ENCODE measurements at places on chromosomes 7 and 10. TPM values are rescaled to one million over a fixed set of nuclear protein-coding genes. Genes with fewer than 3 reads are reported as not detected.

Gene HOXA4
- 0.19 TPM for total RNA-seq

Gene BET1
- total RNA-seq, result 24.6 TPM

Gene PTPRN2
- total RNA-seq, result 33.5 TPM

Gene GIMAP2
- total RNA-seq, result 1.7 TPM

Gene MRLN
- total RNA-seq, result not detected

Gene RASA4B
- 12.9 TPM for total RNA-seq

Gene GPR26
- not detected for total RNA-seq

Gene ZNF503
- 41.2 TPM for total RNA-seq

Gene FEZF1
- total RNA-seq, result not detected

Gene NIPSNAP2
- 18.7 TPM for total RNA-seq

Gene TSPAN12
- 8.3 TPM for total RNA-seq

Gene ZC3HAV1L
- 1.5 TPM for total RNA-seq

Gene TMEM213
- 0.09 TPM for total RNA-seq

Gene FAS
- total RNA-seq, result 2.6 TPM

Gene STEAP1B
- not detected for total RNA-seq

Gene AKR1C1
- 13.0 TPM for total RNA-seq

Gene CTNNA3
- 0.19 TPM for total RNA-seq

Gene PLXDC2
- total RNA-seq, result 5.1 TPM

Gene C10orf95
- 0.47 TPM for total RNA-seq

Gene NPSR1
- not detected for total RNA-seq

Gene RGS10
- 15.9 TPM for total RNA-seq

All from pancreas (tissue), 10 donors.